ENCODE measurements at places on chromosomes 5 and 9. TPM values are rescaled to one million over a fixed set of nuclear protein-coding genes. Genes with fewer than 3 reads are reported as not detected.
A peak's percentile ranks its signal among the peaks of the same experiment; 100 is the strongest.

DNA sequence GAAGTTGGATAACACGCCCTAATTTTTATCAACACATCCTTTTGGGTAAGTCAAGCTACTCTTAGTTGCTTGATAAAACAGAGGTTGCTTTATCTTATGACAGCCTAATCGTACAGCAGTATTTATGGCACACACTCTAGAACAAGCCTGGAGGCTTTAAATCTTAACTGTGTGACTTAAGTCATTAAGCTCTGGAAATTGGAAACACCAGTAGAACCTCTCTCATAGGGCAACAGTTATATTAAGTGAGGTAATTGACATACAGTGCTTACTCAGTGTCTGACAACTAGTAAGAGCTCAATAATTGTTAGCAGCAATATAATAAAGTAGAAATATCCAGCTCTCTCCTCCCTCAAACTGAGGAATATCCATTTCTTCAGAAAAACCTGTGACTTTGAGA lies 808.9 kb upstream of the WWC1 start:
- no peaks in the 10 kb centered on the region for H3K4me1 ChIP-seq
- H3K27ac ChIP-seq: no peak overlapping the region
- no peaks in the 10 kb centered on the region for H3K36me3 ChIP-seq
- 0 out of 2 replicates have a peak, but pooled peaks cover 3% of the 10 kb centered on the region for H3K27me3 ChIP-seq
- H3K4me3 ChIP-seq: no peak overlapping the region
- no peak for DNase-seq

DNA sequence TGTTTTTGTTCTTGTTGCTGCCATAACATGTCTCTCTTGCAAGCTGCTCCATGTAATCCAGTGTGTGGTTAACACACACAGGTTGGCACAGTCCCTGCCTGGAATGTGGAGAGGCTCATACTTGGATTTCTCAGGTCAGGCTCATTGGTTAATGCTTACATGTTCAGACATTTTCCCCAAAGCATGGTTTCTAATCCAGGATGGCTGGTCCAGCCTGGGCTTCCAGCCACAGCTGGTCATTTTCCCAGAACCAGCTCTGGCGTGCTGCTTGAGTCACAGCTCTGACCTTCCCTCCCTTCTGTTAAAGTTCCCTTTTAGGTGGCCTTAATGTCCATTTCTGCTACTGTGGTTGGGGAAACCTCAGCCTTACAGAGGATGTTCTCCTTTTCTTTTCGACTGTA lies 294.3 kb downstream of the TAF11L14 start:
- no peaks in the 10 kb centered on the region for H3K4me1 ChIP-seq
- no peaks in the 10 kb centered on the region for H3K27me3 ChIP-seq
- H3K4me3 ChIP-seq: no peak overlapping the region

DNA sequence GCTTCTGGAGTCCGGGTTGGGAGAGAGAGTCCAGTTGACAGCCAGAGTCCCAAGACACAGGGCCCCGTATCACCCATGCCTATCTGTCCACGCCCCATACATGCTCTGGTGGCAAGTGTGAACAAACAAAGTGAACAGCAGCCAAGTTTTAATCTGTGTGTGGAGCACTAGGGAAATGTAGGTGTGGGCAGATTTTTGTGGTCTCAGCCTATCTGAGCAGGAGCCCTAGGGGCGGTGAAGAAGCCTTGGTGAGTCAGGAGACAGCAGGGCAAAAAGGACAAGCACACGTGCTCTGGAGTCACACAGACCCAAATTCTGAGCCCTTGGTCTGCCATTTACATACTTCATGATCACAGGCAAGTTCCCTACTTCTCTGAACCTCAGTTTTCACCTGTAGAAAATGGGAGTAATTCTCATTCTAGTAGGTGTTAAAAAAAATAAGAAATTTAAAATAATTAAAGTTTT lies 23.2 kb downstream of the EGR1 start:
- DNase-seq: peak; percentile 67
- H3K4me1 ChIP-seq: 0 out of 2 replicates have a peak, but pooled peaks cover 7% of the 10 kb centered on the region
- H3K36me3 ChIP-seq: no peaks in the 10 kb centered on the region
- H3K27ac ChIP-seq: no peak overlapping the region
- H3K27me3 ChIP-seq: peaks cover 32% of the 10 kb centered on the region
- H3K4me3 ChIP-seq: no peak overlapping the region

Gene NR2F1-AS1
- 6.0 TPM for total RNA-seq

Gene AUH
- 31.1 TPM for total RNA-seq

DNA sequence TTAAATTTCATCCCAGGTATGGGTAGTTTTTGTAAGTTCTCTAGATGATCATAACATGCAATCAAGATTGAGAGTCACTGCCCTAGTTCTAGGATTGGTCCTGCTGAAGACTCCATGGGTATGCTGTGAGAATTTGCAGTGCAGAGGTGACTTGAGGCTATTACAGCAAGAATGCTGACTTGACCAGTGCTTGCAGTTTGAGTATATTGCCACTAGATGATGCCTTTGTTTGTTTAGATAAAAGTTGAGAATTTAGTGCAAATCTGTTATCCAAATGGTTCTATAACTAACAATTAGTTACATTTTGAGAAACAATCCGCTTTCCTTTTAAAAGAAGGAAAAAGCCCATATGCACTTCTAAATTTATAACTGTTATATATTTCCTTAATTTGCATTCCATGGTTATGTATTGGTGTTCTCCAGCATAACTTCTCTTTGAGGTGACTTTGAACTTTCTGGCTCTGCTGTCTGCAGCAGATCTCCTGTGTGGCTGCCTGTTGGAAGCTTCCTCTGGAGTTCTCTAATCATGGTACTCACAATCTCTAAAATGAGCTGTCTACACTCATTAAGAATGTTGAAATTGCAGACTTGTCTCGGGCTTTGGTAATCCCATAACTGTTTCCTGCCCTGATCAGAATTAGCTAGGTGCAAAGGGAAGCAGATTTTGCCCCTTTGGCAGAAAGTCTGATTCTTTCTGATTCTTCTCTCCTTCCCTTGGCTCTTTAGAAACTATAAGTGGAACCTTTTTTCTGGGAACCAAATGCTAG lies 24.9 kb downstream of the MELK start:
- no peak overlapping the region for H3K27ac ChIP-seq
- no peaks in the 10 kb centered on the region for H3K4me1 ChIP-seq

DNA sequence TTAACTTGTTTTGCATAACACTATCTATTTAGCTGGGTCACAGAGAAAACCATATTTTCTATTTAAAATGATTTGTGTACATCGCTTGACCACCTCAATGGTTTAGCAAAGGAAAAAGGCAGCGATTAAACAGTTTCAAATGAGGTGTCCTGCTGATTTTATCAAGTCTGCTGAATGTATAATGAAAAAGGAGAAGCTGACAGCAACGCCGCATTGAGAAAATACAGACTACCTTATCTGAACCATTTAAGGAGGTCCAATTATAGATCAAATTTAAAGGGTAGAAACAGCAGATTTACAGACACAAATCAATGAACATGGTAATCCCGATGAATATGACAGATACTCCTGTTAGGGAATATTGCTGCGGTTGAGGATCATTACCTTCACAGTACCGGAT lies 29.6 kb downstream of the PSMB7 start:
- H3K4me3 ChIP-seq: no peak overlapping the region
- H3K27me3 ChIP-seq: no peaks in the 10 kb centered on the region
- peaks cover 28% of the 10 kb centered on the region for H3K36me3 ChIP-seq
- no peak overlapping the region for H3K27ac ChIP-seq
- peaks cover 44% of the 10 kb centered on the region for H3K4me1 ChIP-seq

DNA sequence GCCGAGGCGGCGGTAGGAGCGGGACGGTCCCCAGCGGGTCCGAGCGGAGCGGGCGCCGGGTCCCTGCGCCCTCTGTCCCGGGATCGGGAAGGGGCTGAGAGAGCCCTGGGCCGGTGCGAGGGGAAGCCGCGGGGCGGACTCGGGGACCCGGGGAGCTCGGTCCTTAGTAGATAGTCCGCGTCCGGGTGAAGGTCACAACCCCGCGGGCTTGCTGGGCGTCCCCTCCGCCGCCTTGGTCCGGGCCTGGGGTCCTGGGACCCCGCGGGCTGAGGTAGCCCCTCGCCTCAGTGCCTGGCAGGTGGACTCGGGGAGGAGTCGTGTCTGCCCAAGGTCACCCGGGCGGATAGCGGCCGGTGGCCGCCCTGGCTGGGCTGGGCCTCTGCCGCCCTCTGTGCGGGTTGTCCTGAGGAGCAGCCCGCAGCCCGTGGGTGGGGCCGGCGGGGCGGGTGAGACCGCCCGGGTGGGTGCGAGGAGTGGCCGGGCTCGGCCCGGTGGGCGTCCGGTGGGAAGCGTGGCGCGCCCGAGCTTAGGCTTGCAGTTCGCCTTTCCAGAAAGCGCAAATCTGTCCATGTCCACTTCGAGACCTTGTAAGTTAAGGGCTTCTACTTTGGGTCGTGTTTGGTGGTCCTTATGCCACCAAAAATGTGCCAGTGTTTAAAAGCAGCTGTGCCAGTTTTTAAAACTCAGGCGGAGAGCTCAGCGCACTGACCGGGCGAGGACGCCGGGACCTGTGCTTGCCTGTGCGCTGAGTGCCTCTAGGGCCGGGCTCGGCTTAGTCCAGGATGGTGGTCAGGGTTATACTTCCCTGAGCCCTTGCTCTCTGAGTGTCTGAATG lies 554 bp downstream of the SDHA start:
- no peak overlapping the region for H3K27ac ChIP-seq
- H3K4me1 ChIP-seq: peaks cover 21% of the 10 kb centered on the region
- peak; percentile 50 for DNase-seq
- H3K4me3 ChIP-seq: peak overlapping the region; percentile 79
- H3K27me3 ChIP-seq: no peaks in the 10 kb centered on the region

- no peak overlapping the region for H3K4me3 ChIP-seq
- H3K36me3 ChIP-seq: no peaks in the 10 kb centered on the region
- DNase-seq: no peak
- H3K4me1 ChIP-seq: no peaks in the 10 kb centered on the region
- H3K27me3 ChIP-seq: peaks cover 73% of the 10 kb centered on the region
Measured at GRCh38 chr5:2742921-2743679, 8.4 kb downstream of the IRX2 start.

All from PC-9 (cell line).